ENCODE measurements at places on chromosomes 1 and 21. TPM values are rescaled to one million over a fixed set of nuclear protein-coding genes. Genes with fewer than 3 reads are reported as not detected.
A peak's percentile ranks its signal among the peaks of the same experiment; 100 is the strongest.

- no peak for DNase-seq
These were observed 75.4 kb downstream of the TENT5C start for GRCh38 chr1:117681093-117681900.

- no peak for DNase-seq
These were observed 122.2 kb upstream of the BARHL2 start for GRCh38 chr1:90839323-90839722.

Gene LORICRIN
- not detected for total RNA-seq

Gene RGS5
- total RNA-seq = 1.9 TPM

- peak; percentile 96 for DNase-seq
These were observed 8.8 kb upstream of the FAM20B start for GRCh38 chr1:179016706-179017382.

- no peak for DNase-seq
These were observed 49.3 kb downstream of the COL18A1 start for GRCh38 chr21:45454060-45454925.

DNA sequence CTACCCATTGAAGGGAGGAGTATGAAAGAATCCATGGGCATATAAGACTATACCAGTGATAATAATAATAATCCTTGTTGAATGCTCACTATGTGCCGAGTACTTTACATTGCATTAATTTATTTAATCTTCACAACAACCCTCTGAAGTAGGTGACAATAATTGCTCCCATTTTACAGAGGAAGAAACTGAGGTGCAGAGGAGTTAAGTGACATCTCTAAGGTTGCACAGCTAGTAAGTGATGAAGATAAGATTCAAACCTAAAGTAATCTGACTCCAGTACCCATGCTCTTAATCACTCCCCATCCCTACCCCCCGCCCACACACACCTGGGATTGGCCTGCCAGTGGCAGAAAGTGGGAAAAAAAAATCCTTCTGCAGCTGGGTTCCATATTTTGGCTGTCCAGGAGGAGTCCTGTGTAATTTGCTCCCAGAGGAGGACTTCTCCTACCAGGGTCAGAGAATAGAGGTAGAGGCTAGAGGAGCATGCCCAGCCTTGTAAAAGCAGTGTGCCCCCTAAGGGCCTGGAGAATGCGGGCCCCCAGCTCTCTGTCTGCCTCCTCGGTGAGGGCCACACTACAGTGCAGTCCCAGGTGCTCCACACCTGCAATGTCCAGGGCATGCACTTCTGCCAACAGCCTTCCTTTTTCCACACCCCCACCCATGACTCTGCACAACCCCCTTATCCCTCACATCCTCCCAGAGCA, 57.8 kb downstream of the TMEM53 start:
- no peak for DNase-seq

GRCh38 chr1:65068202-65069010, 79.6 kb upstream of the AK4 start:
- no peak for DNase-seq

- DNase-seq = no peak
These were observed 10.7 kb upstream of the ARHGEF11 start for GRCh38 chr1:157056269-157056668.
